T-cell (primary cell): ENCODE measurements at places on chromosomes 2 and 18. TPM values are rescaled to one million over a fixed set of nuclear protein-coding genes. Genes with fewer than 3 reads are reported as not detected.

- H3K4me3 ChIP-seq, result no peak overlapping the region
- H3K27ac ChIP-seq, result no peak overlapping the region
- no peaks in the 10 kb centered on the region for H3K36me3 ChIP-seq
- H3K27me3 ChIP-seq, result no peaks in the 10 kb centered on the region
- DNase-seq, result no peak
- no peaks in the 10 kb centered on the region for H3K4me1 ChIP-seq
Observed at GRCh38 chr18:63848159-63848558, 39.3 kb upstream of the SERPINB2 start.

WNT6 gene
- 0.20 TPM for total RNA-seq

TNFAIP6 gene
- not detected for total RNA-seq

DNA sequence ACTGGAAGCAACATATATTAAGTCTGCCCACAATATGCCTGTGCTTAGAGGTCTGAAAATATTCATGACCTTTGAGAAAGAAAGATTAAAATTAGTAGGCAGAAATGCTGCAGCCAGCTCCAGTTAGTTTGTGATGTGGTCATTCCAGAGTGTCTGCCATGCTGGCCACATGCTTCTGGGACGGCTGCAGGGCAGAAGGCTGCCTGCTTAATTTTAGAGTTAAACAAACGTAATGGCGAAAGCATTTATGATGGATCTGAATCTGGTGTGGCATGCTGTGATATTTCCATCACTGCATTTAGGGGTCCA lies 95.4 kb downstream of the FHOD3 start:
- no peak overlapping the region for H3K4me3 ChIP-seq
- no peaks in the 10 kb centered on the region for H3K36me3 ChIP-seq
- no peak for DNase-seq
- no peaks in the 10 kb centered on the region for H3K4me1 ChIP-seq
- no peaks in the 10 kb centered on the region for H3K27me3 ChIP-seq
- no peak overlapping the region for H3K27ac ChIP-seq

DNA sequence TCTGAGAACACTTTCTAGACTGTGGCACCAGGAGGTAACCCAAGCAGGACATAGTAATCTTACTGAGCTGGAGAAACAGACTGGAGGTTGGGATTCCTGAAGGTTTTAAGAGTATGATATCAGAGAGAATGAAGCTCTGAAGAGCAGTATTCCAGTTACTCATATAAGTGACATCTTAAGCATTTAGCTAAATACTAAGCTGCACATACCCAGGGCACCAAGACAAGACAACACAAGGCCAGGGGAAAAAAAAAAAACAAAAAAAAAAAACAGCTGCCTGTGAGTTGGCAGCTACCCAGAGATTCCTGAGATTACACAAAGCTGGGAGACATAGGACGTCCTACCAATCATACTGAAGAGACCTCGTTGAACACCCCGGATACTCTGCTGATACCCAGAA lies 175.8 kb downstream of the SRBD1 start:
- no peaks in the 10 kb centered on the region for H3K27me3 ChIP-seq
- DNase-seq, result no peak
- no peak overlapping the region for H3K27ac ChIP-seq
- H3K36me3 ChIP-seq, result peaks cover 2% of the 10 kb centered on the region
- H3K4me1 ChIP-seq, result no peaks in the 10 kb centered on the region
- no peak overlapping the region for H3K4me3 ChIP-seq

GRCh38 chr18:42437001-42437400 lies 482.0 kb downstream of the PIK3C3 start:
- no peaks in the 10 kb centered on the region for H3K4me1 ChIP-seq
- H3K4me3 ChIP-seq, result no peak overlapping the region
- no peaks in the 10 kb centered on the region for H3K27me3 ChIP-seq
- H3K36me3 ChIP-seq, result no peaks in the 10 kb centered on the region
- DNase-seq, result no peak

LIMS2 gene
- total RNA-seq, result 8.4 TPM
